ENCODE measurements at places on chromosomes 13 and 19.

- no peak for DNase-seq
These were observed 61.9 kb upstream of the ATP12A start for GRCh38 chr13:24618011-24618955.

DNA sequence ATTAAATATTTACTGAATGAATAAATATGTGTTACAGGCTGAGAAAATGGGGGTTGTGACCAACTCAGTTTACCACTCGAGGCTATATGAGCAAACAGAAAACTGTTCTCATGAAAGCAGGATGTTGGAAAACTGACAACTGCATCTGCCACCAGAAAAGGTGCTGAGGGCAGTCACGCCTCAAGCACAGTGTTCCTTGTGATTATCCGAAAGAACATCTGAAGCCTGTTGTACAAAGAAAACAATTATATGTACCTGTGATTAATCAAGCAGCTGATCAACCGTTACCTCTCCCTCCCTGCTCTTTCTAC, 6.2 kb upstream of the KLK13 start:
- no peak for DNase-seq

DNA sequence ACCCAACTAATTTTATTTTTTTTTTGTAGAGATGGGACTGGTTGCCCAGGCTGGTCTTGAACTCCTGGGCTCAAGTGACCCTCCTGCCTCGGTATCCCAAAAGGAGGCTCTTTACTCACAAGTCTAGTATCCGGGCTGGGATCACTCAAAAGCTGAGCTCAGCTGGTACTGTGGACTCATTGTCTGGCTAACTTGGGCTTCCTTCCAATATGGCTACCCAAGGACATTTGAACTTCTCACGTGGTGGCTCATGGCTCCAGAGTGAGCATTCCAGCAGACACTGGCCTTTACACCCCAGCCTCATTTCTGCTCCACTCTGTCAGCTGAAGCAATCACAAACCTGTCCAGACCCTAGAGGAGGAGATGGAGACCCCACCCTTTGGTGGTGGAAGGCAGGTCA, 28.9 kb downstream of the HPN start:
- DNase-seq = no peak

GRCh38 chr19:336067-336614, 8.5 kb downstream of the MIER2 start:
- no peak for DNase-seq

DNA sequence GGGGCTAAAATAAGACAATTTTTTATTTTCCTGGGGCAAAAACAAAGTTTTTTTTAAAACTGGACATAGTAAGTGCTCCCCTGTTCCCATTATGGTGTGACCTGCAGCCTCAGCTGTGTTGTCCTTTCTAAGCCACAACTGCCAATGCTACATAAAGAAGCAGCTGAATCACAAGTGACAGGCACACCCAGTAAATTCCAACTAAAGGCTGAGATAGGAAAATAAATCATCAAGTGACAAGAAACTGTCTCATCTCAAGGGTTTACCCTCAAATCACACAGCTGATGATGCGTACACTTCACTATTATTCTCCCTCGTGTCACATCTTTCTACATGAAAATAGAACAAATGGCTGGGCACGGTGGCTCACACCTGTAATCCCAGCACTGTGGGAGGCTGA, 28.7 kb downstream of the STK24 start:
- DNase-seq = no peak

DNA sequence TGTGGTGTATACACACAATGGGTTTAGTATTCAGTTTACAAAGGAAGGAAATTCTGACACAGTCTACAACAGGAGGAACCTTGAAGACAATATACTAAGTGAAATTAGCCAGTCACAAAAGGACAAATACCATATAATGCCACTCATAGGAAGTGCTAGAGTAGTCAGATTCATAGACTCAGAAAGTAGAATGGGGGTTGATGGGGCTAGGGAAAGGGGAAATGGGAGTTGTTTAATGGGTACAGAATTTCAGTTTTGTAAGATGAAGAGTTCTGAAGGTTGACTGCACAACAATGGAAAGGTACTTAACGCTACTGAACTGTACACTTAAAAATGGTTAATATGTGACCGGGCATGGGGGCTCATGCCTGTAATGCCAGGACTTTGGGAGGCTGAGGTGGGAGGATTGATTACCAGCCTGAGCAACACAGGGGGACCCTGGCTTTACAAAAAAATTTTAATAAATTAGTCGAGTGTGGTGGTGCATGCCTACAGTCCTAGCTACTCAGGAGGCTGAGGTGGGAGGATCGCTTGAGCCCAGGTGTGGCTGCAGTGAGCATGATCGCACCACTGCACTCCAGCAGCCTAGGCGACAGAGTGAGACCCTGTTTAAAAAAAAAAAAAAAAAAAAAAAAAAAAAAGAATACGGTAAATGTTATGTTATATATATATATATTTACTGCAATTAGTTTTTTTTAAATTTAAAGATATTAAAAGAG, 45.0 kb downstream of the SLC15A1 start:
- no peak for DNase-seq

DNA sequence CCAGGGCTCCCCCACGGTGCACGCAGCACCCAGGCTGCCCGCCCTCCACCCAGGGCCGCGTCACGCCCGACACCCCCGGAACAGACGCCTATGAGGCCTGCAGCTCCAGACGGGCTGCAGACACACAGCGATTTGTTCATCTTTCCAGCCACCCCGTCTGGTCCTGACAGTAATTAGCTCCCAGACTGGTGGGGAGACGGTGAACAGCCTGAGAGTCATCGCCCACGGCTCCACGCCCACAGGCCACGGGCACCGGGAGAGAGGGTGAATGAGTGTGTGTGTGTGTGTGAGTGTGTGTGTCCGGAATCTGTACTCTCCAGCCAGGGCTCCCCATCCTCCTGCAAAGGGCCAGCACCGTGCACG, 18.1 kb downstream of the GADD45B start:
- no peak for DNase-seq

DNA sequence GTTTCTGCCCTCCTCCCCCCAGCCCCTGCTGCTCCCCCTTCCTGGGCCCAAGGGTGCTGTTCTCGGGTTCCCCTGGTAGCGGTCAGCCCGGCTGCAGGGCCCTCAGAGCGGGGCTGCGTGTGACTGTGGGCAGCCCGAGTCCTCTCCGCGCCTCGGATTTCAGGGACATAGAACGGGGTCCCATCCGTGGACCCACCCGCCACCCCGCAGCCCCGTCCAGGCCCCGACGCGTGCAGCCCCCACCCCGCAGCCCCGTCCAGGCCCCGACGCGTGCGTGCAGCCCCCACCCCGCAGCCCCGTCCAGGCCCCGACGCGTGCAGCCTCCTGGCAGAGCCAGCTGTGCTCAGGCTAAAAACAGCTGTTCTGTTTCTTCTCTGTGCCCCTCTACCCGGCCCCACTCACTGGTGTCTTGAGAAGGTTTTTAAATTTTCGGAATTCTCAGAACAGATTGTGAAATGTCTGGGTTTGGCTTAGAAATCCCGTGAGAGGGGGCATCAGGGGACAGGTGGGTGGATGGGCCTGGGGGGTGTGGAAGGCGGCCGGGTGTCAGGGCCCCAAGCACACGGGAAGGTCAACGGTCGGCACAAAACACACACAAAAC, 5.5 kb upstream of the PRTN3 start:
- DNase-seq = no peak

GRCh38 chr13:80870186-80870585, 529.3 kb upstream of the SPRY2 start:
- DNase-seq = no peak

DNA sequence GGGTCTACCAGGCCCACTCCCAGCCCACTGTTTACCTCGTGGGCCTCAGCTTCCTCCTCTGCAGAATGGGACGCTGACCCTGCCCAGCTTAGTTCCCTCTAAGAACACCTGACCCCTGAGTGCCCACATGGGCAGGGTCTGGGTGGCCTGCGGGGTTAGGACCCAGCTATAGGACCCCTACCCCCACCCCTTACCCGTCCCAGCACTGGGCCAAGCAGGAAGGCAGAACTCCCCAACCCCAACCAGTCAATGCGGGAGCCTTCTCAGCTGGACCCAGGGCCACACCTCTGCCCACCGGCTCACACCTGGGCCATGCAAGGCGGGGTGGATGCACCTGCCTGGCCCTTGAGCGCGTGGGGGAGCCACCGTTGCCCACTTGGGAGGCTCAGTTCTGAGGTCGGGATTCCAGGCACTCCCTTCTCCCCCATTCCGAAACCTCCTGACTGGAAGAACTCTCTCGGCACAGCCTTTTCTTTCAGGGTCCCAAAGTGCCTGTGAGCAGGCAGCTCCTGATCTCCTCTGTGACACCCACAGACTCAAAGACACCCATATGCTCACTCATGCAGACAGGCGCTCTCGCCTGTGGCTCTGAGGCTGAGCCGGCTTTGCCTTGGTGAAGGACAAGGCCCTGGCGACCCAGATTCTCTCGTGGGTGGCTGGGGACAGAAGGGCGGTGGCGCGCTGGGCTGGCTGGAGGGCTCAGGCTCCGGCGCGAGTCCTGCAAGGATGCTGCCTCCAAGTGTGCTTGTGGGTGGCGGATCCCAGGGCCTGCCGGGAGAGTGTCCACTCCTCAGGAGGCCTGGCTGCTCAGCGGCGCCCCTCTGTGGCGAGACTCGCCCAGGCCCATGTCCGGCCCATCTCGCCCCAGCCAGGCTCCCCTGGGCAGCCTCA, 27.9 kb upstream of the PARP4 start:
- DNase-seq = no peak

DNA sequence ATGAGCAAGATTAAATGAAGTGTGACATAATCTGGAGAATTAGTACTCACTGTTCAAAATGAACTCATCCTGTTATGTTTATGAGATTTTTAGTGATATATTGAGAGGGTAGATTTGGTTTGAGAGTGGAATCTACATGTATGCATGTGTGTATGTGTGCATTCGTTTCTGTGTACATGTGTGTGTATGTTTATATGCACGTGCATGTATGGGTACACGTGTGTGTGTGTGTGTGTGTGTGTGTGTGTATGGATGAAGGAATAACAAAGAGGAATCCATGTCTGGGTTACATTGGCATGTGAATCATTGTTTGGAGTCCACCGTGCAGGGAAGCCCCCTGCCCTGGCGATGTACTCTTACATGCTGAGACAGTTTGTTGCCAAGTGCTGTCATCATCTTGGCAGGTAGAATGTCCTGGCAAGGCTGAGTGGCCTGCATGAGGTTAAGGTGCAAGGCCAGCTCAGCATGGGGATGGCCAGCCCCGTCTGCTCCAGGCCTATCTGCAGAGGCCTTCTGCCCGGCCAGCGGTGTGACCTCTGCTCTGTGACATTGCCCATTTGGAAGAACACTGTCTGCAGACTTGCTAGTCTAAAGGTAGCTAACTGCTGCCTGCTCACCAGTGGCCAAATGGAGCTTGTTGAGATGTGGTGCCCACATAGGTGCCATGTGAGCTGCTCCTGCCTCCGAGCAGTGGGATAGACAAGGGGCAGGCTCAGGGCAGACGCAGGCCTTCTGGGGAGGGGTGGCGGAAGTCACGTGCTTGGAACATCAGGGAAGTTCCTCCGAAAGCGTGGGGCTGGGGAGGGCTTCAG, 222.3 kb downstream of the TEX29 start:
- DNase-seq = no peak

GRCh38 chr13:30737511-30738337, 2.4 kb downstream of the ALOX5AP start:
- DNase-seq = no peak

DNA sequence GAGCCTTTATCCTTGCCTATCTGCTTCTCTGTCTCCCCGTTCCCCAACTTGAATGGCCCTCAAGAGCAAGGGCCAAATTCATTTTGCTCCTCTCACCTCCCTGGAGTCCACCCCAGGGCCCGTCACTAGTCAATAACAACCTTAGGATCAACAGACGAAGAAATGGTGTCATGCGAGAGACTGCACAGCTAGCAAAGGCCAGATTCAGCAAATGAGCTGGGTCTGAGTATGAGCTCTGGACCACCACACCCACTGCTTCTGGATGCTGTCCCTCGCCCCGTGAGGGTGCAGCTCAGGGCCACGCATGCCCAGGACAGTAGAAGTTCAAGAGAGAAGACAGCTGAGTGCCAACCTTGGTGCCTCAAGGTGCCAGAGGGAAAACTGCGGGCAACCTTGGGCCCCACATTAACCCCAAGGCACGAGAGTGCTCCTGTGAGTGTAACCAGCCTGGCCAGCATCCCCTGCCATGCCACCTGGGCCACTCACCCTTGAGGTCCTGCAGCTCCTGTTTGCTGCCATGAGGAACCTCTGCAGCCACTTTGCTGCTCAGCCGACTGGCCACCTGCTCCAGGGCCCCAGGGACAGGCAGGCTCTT, 11.8 kb upstream of the AKAP8L start:
- DNase-seq = no peak

- no peak for DNase-seq
These were observed 6.9 kb downstream of the UBE2L5 start for GRCh38 chr13:30429235-30429634.

- no peak for DNase-seq
These were observed 6.8 kb downstream of the RUBCNL start for GRCh38 chr13:46380242-46380641.

GRCh38 chr19:38394488-38394887, 6.0 kb downstream of the SPRED3 start:
- no peak for DNase-seq

DNA sequence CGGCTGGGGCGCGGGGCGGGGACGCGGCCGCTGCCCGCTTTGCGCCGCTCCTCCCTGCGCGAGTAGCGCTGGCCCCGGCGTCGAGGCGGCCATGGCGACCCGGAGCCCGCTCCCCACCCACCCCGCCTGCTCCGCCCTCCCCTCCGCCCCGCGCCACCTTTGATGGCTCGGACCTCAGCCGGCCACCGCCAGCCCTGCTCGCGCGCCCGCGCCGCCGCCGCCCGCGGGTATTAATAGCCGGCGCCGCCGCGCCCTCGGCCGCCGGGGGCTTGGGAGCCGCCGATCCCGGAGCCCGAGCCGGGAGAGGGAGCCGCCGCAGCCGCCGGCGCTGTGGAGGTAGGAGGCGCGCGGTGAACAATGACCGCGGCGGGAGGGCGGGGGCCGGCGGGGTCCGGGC, 261 bp downstream of the FARP1 start:
- peak; percentile 48 for DNase-seq

DNA sequence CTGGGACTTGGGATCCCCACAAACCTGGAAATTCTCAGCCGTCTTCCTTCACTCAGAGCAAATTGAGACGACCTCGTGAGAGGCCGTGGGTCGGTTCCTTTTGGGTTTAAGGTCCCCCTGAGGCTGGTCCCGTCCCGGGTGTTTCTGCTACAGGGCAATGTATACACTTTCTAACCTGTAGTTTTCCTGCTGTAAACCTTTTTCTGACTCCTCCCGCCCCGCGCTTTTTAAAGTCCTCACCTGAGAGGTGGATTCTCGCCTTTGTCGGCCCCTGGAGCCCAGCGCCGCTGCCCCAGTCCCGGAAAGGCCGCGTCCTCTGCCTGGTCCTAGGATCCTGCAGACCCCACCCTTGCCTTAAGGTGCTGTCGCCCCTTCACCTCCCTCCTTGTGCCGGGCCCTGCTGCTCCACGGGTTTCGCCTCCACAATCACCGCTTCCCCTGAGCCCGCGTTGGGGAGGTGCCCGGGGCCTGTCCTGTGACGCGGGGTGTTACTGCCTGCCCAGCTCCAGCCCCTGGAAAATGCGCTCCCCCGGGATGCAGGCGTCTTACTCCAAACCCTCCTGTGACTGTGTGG, 391 bp downstream of the ZNF761 start:
- DNase-seq = peak; percentile 23

DNA sequence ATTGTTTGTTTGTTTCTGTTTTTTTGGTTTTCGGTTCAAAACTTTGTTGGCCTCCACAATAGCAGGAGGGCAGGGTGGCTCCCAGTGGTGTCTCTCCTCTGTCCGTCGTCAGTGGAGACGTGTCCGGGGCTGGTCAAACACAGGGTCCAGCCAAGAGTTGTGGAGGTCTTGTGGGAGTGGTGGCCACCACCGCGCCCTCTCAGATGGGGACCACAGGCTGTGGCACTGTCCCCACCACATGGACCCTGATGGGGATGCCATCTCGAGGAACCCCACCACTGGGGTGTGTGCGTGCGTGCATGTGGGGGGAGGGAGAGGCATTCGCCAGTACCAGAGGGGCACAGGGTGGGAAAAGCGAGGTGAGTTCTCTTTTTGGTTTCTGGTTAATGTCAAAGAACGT, 13.8 kb downstream of the ZNF574 start:
- DNase-seq = no peak
